ENCODE measurements at places on chromosomes 12 and 14. TPM values are rescaled to one million over a fixed set of nuclear protein-coding genes. Genes with fewer than 3 reads are reported as not detected.

EML1 gene
- total RNA-seq: 34.5 TPM

CLEC2D gene
- total RNA-seq: 13.9 TPM

KLHL42 gene
- 19.1 TPM for total RNA-seq

- no peak for DNase-seq
Measured at GRCh38 chr12:95197636-95198035, 19.6 kb downstream of the FGD6 start.

- DNase-seq: no peak
Measured at GRCh38 chr14:29462321-29462720, 465.3 kb downstream of the PRKD1 start.

GRCh38 chr12:67885375-67886169 lies 103.7 kb upstream of the IFNG-AS1 start:
- no peak for DNase-seq

- no peak for DNase-seq
Measured at GRCh38 chr12:23133471-23133870, 508.5 kb downstream of the ETNK1 start.

DNA sequence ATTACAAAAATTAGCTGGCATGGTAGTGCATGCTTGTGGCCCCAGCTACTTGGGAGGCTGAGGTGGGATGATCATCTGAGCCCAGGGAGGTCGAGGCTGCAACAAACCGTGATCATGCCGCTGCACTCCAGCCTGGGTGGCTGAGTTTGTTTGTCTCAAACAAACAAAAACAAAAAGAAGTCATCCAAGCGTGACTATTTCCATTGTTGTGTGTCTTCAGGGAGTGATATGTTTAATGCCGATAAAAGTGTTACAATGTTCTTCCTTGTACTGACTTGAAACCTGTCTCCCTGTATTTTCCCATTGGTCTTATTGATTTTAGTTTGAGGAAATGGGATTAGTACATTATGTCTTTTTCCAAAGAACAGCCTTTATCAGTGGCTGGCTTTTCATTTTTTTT lies 75.6 kb upstream of the USP44 start:
- DNase-seq: no peak

Data from lower lobe of right lung (tissue), 2 donors.